ENCODE measurements at places on chromosomes 11 and 22. TPM values are rescaled to one million over a fixed set of nuclear protein-coding genes. Genes with fewer than 3 reads are reported as not detected.

The TPBGL gene
- 0.25 TPM for total RNA-seq

The PGA5 gene
- 0.67 TPM for total RNA-seq

The NLRP14 gene
- not detected for total RNA-seq

DNA sequence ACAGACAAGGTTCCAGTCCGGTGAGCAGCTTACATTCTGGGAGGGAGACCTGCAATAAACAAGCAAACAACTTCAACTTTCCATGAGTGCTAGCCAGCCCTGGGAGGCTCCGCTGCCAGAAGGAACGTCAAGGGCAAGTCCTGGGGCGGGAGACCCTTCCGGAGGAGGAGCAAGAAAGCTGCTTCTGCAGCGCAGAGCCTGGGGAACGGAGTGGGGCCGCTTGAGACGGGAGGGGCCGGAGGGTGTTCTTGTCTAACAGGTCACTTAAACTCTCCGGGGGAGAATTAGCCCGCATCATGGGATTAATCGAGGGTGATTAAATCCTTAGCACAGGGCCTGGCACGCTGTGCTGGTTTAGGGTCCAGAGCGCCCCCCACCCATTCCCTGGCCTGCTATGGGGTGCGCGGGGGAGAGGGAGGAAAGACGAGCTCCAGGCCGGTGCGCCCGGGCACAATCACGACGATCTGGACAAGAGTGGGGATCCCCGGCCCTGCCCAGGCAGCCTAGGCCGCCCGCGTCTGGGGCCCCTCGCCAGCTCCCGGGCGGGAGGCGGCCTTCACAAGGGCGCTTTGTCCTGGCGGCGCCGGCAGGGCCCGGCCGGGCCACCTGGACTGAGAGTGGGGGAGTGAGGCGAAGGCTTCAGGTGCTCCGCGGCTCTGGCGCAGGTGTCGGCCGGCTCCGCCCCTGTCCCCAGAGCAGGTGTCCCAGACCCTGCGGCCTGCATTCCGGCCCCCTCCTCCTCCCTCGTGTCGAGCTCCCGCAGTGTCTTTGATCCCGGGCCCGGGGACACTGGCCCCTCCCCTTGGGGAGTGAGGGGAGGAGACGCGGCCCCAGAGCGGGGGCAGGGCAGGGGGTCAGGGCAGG lies 663 bp upstream of the LARGE2 start:
- H3K27me3 ChIP-seq: no peaks in the 10 kb centered on the region
- peak overlapping the region; percentile 76 for H3K27ac ChIP-seq
- peak overlapping the region; percentile 78 for H3K4me3 ChIP-seq
- peak; percentile 84 for DNase-seq
- H3K36me3 ChIP-seq: peaks cover 14% of the 10 kb centered on the region
- H3K4me1 ChIP-seq: peaks cover 16% of the 10 kb centered on the region

Data from H1 (cell line).